Stimulated activated naive CD8-positive, alpha-beta T cell treated with anti-CD3 and anti-CD28 coated beads, Interleukin-15, amount 100 ng/mL, for 72 hours (primary cell): ENCODE measurements at places on chromosomes 5 and 9.

- no peak for DNase-seq
Measured at GRCh38 chr5:172065431-172066065, 59.1 kb upstream of the FBXW11 start.

DNA sequence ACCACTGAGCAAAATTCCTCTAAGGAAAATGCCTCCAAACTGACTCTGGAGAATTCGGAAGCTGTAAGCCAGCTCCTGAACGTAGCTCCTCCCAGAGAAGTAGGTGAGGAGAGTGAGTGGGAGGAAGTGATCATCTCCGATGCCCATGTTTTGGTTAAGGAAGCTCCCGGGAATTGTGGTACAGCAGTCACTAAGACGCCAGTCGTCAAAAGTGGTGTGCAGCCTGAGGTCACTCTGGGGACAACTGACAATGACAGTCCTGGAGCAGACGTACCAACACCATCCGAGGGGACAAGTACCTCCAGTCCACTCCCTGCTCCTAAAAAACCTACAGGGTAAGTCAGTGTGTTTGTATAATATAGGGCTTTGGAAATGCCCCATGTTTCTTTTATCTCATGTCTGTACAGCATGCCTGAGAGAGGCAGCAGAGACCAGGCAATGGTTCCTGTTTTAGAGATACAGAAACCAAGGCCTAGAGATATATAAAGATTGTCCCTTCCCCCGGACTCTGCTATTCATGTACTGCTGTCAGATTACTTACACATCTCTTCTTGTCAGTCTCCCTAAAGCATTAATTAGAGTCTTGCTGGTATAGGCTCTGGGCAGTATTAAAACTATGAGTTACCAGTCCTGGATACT is 23.9 kb downstream of the HMGXB3 start:
- DNase-seq, result no peak

- DNase-seq, result no peak
Measured at GRCh38 chr9:37936965-37937364, 33.0 kb upstream of the SLC25A51 start.

DNA sequence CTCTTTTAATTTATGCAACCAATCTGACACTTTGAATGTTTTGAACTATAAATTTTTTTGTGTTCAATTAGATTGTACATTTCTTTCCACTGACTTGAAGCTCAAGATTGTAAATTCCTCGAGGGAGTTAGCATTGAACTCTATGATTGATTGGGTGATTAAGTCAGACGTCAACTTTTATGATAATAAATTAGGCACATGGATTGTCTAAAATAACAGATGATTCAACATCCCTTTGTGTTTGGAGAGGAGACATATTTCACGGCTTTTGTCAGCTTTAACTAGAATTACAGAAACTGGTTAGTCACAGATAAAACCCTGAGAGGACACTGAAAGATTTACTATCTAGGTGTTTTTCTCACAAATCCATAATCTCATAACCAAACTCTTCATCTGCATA is 32.7 kb upstream of the TXNDC8 start:
- DNase-seq, result no peak

DNA sequence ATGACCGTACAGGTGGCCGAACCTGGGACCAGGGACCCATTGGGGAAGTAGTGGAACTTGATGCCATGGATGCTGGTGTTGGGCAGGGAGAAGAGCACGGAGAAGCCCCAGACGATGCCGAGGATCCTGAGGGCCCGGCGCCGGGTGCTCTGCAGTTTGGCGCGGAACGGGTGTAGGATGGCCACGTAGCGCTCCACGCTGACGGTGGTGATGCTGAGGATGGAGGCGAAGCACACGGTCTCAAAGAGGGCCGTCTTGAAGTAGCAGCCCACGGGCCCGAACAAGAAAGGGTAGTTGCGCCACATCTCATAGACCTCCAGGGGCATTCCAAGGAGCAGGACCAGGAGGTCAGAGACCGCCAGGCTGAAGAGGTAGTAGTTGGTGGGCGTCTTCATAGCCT is 585 bp downstream of the NMUR2 start:
- no peak for DNase-seq

DNA sequence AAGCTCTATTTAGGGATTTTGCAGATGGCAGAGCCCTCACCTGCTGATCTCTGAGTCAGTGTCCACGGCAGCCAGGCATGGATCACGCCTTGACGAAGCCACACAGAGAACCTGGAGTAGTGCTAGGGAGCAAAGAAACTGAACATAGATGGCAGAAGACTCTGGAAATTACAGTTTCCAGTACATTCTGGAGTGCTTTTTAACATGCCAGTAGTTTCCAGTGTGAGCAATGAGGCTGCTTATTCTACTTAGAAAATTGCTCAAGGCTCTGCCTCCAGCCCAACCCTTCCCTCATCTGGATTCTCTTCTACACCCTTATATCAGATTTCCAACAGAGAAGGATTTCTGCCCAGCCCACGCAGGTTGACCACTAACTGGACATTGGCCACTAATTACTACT is 203.3 kb downstream of the ADAMTS12 start:
- no peak for DNase-seq
